Stimulated activated CD4-positive, alpha-beta T cell treated with anti-CD3 and anti-CD28 coated beads, TNF-alpha, amount 100 ng/mL, for 1 hour (primary cell): ENCODE measurements at places on chromosomes 12 and 14.

DNA sequence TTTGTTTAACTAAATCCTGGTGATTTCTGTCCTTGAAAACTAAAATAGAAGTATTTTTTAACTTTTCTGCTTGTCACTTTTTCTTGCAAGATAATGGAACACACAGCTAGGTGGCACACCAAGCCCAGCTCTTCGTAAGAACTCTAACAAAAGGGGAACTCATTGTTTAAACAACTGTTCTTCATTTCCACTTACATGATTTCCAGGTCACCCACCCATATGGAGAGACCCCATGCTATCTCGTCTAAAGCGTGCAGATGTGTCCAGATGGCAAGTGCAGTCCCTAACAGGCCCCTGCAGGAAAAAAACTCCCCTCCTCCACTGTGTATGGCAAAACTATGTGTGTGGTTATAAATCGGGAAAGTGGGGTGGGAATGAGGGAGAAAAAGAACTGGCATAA, 43.3 kb upstream of the NT5DC3 start:
- DNase-seq: no peak

- DNase-seq: no peak
These were observed 727.6 kb downstream of the DIO2 start for GRCh38 chr14:79483477-79484388.

DNA sequence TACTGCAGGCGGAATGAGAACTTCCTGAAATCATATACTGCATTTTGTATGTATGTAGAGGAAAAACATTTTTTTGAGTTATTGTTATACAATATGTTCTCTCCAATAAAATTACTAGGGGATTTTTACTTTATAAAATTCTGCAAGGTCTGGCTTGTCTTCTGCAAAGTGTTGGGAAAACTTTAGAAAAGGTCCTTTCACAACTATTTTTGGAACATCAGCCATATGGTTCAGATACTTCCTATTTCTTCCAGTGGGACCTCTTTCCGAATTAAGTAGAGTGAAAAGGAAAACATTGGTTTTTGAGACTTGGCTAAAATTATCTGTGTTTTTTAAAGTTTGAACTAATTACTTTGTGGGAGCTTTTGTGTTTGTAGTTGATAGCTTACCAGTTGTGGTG, 52.7 kb downstream of the DAAM1 start:
- DNase-seq: no peak

- DNase-seq: no peak
These were observed 38.2 kb downstream of the SLC38A4 start for GRCh38 chr12:46787496-46788055.

- no peak for DNase-seq
These were observed 381.0 kb downstream of the SNAPC1 start for GRCh38 chr14:62143245-62143644.

- no peak for DNase-seq
These were observed 94.7 kb downstream of the SLC38A1 start for GRCh38 chr12:46174061-46174662.

DNA sequence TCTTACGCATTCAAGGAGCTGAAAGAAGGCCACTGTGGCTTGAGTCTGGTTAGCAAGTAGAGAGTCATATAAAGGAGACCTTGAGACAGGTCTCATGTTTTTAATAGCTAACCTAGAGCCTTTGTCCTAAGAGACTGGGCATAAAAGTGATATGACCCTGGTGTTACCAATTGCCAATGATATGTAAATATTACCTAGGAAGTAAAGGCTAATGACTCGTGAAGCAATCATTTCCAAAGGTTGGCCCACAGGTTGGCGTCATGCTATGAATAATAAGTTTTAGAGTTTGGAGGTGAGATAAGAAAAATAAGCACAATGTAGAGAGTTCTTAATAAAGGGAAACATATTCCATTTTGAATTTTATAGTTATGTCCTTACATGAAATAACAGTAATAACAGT, 116.6 kb upstream of the PLEKHA5 start:
- DNase-seq: no peak

DNA sequence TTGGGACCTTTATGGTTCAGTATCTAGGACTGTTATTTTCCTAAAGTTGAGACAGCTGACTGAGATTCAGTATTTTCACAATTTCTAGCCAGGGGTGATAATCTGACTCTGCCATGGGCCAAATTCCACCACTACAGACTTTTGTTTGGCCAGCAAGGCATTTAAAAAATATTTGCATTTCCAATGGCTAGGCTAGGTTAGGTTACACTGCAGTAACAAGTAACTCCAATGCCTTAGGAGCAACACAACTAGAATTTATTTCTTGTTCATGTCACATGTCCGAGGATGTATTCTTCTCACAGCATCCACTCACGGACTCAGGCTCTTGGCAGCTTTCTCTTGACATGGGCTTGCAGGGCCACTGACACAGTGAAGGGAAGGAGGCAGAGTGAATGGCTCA, 83.0 kb downstream of the CPSF2 start:
- DNase-seq: no peak

- DNase-seq: no peak
These were observed 94.2 kb downstream of the HEATR5A start for GRCh38 chr14:31326111-31326510.

DNA sequence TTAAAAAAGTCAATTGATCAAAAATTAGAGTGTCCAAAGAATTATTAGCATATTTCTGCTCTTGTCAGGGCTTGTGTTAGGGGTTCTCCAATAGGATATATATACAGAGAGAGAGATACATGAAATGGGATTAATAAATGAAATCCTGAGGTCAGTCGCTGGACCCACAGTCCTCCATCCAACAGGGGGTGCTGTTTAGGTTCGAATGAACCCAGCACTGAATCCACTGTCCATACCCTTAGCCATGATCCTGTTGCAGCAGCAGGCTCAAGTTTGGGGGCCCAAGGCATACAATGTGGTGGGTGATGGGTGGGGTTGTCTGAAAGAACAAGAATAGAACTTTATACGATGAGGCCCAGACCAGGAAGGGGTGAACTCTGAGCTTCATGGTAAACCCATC, 780 bp upstream of the MYO1H start:
- no peak for DNase-seq

GRCh38 chr14:22551605-22551997, 37.4 kb downstream of the DAD1 start:
- no peak for DNase-seq

- DNase-seq: no peak
These were observed 167.3 kb upstream of the SSTR1 start for GRCh38 chr14:38040411-38040810.

DNA sequence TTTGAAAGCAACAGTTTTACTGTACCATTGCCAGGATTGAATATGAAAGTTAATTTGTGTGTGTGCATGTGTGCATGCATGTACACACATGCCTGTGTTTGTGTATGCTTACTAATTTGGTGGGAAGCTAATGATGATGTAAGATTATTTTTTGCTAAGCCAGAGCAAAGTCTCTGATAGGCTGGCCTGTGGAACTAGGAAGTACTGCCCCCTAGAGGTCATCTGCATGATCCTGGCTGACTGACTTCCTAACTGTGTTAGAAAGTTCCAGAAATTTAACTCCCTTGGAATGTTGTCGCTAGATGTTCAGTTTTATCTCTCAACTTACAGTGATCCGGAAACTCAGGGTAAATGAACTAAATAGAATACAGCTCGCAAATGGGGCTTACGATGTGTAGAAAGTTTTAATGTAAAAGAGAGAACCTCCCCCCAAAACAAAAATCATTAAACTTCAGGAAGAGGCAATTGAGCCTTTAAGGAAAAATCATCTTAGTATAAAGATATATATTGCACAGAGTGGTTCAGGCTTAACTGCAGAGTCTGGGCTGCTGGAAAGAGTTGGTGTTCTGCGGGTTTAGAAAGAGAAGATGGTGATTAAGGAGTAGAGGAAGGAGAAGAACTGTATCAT, 34.3 kb upstream of the SLC38A1 start:
- DNase-seq: peak; percentile 7

- DNase-seq: no peak
These were observed 65.1 kb upstream of the SLCO1B1 start for GRCh38 chr12:21065845-21066244.

GRCh38 chr12:12070674-12071656, at the start of gene BCL2L14:
Gene BCL2L14, plus strand, starts transcription at chr12:12070939. Its CDS starts 8,367 bp downstream, at chr12:12079306.
- no peak for DNase-seq

DNA sequence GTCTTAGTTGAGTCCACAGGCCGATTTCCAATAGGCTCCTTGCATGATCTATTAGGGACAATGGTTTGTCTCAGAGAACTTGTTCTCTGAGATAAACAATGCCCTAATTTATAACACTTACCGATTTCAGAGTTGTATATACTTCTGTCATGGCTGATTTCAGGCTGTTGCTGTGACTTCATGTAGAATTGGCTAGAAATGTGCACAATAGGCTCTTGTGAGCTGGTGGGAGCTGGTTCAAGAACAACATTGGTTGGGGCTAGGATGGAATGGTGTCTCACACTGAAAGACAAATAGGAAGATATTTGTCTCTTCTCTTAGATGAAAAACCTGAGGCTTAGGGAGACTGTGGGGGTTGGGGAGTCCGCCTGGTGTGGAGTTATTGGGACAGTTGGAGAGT, 6.7 kb upstream of the KRT86 start:
- DNase-seq: no peak

DNA sequence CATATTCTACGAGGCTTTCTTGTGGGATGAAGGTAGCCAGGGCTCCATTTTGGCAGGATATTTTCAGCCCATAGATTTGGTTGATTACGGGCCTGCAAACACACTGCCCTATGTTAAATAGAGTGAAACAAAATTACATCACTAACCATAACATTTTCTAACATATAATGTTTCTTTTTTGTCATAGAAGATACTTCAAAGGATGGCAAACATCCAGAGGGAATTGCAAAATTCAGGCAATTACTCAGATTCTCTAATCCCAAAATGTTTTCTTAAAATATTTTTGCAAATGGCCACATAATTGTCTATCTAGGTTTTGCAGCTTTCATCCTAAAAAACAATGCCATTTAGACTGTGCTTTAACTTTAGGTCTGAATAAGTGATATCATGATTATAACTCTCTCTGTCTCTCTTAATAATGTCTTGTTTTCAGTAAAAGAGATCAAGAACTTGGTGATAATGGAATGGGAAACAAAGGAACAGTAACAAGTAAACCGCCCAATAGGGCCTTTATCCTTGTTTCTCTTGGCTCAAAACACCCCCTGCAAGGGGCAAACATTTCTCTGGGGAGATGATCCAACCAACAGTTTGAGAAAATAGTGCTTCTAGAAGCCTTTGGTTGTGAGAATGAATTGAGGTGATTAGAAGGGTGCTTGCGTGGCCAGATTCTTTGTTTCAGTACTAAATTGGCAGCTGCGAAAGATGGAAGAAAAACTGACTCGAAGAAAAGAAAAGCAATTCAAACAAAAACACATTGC, 54.4 kb upstream of the BTG1 start:
- no peak for DNase-seq

DNA sequence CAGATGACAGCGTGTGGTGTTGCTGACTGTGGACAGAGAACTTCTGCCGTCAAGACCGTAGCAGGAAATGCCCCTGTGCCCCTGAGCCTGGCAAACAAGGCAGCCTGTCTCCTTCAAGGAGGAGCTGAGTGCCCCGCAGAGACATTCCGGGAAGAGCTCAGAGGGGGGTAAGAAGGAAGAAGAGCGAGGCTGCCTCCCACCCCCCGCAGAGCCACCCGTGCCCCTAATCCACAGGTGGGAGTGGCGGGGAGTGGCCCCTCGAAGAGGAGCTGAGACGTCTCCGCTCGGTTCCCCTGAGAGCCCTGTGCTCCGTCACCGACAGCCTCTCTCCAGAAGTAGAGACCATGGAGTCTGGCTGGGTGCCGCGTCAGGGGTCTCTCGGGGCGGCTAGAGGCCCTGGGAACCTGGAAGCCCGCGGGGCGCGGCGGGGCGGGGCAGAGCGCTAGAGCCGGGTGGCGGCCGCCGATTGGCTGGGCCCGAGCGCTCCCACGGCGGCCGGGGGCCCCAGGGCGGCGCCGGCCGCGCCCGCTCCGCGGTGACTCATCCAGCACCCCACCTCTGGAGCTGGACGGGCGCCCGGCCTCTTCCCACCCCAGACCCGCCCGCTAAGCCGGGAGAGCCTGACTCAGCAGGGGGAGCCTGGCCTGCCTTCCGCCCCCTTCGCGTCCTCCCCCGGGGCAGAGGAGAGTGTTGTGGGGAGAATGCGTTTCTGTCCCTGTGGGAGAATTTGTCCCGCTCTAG, 25.2 kb upstream of the KRT78 start:
- DNase-seq: peak; percentile 25

DNA sequence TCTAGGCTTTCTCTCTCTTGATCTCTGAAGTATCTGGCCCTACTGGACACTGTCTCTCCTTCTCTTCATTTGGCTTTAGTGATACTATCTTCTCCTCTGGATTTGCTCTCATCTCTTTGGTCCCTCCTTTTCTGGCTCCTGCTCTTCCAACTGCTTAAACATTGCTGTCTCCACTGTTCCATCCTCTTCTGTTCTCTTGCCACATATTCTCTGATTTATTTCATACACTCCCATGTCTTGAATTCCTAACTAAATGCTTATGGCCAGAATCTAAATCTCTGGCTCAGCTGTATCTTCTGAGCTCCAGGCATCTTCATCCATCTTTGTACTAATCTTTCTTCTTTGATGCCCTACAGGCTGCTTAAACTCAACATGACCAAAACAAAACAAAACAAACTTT, 25.5 kb upstream of the PCED1B start:
- no peak for DNase-seq

DNA sequence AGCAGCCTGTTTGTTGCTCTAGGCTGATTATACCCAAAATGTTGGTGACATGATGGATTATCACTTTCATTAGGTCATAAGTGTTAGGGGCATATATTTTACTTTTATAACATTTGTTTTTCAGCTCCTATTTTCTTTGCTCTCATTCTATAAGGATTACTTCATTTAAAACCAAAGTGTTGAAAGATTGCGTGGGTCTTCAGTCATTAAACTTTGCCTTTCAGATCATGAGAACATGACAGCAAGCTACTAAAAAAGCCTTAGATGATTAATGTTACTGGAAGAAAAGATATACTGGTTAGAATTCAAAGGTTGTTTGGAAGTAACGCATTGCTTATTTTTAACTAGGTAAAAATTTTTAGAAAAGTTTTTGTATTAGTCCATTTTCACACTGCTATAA, 156.8 kb downstream of the ERC1 start:
- DNase-seq: no peak

GRCh38 chr14:75725481-75725880, 64.4 kb downstream of the TTLL5 start:
- DNase-seq: no peak

- DNase-seq: no peak
These were observed 10.1 kb upstream of the PITPNM2 start for GRCh38 chr12:123160801-123161487.

- DNase-seq: no peak
These were observed 64.2 kb upstream of the FOXN3 start for GRCh38 chr14:89481196-89481595.

GRCh38 chr12:92764831-92765230, 62.0 kb downstream of the PLEKHG7 start:
- no peak for DNase-seq

GRCh38 chr12:62793256-62794217, 141.4 kb downstream of the PPM1H start:
- peak; percentile 37 for DNase-seq

GRCh38 chr12:105359856-105360255, 29.4 kb downstream of the C12orf75 start:
- DNase-seq: no peak

- DNase-seq: no peak
These were observed 42.6 kb upstream of the PTPRR start for GRCh38 chr12:70963081-70963660.

GRCh38 chr14:61343471-61343870, 22.1 kb downstream of the PRKCH start:
- DNase-seq: no peak
